ENCODE measurements at places on chromosomes 4 and X.
A peak's percentile ranks its signal among the peaks of the same experiment; 100 is the strongest.

GRCh38 chrX:119676949-119677653, 15.9 kb downstream of the SEPTIN6 start:
- no peak for DNase-seq

GRCh38 chrX:27997622-27998021, 16.4 kb upstream of the DCAF8L1 start:
- no peak for DNase-seq

- DNase-seq = no peak
These were observed 51.0 kb upstream of the ENPP6 start for GRCh38 chr4:184268584-184269160.

GRCh38 chr4:81445196-81445595, 26.5 kb downstream of the RASGEF1B start:
- no peak for DNase-seq

DNA sequence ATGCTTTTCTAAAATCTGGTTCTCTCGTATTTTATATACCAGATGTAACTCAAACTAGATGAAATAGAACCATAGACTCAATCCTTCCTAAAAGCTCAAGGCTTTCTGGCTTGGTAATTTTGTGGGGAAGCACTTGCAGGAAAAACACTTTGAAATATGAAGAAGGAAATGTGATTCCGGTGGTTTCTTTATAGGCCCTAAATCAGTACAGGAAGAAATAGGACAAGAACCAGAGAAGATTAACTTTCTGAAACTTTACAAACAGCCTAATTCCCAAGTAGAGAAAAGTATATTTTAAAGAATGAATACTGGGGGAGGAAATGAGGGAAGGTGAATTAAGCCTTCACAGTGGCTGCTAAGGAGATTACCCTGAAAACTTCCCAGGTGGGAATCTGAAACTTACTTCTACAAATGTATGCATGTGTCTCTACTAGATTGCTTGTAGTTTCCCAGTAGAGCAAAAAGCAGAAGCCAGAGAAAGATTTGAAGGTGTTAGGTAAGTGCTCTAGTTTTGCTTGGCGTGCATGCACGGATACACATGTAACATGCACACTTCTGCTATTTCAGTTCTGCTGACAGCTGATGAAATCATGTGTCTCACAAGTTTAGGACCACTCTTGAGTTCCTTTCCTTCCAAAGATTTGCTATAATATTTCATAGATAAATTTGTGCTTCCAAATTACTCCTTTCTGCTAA, 92.1 kb downstream of the AFF1 start:
- no peak for DNase-seq

DNA sequence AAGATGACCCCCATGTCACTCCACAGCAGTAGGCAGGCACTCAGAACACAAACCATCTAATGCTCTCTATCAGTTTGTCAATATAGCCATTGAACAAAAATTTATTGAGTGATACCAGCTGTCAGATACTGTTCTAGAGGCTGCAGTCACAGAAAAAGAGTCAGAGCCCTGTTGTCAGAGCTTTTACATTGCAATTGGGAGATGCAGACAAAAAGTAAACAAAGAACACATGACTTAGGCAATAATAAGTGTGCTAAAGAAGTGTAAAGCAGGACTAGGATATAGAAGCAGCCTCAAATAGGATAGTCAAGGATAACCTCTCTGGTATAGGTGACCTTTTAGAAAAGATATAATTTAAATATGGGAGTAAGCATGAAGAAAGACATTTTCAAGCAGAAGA, 8.9 kb downstream of the HTN1 start:
- no peak for DNase-seq

DNA sequence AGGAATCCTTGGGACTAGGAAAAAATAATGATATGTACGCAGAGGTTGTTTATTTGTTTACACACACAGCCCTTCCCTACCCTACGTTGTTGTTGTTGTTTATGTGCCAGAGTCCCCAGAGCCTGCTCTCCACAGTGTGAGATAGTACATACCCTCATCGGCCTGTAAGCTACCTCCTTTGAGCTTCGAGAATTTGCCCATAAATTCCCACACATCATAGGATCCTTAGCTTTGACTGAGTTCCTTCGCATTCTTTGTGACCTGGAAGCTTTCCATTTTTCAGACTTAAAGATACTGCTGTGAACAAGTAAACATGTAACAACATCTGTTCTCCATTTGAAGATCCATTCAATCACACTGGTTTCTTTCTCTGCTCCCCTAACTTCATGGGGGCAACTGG, 114.5 kb downstream of the IRF2 start:
- DNase-seq = no peak

DNA sequence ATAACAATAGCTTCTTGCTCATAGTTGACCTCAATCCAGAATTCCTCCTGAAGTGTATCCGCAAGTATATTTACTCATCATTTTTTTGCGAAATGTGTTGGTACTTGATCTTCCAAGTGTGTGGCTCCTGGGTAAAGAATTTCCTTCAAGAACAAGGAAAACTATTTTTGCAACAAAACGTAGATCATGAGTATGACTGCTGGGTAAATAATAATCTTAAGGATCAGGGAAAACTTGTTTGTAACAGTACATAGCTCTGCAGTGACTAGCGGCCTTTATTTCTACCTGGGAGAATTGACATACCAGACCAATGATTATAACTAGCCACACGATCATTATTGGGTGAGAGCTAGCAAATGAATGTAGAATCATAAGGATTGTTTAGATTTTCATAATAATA, 1311.7 kb downstream of the ARAP2 start:
- no peak for DNase-seq

DNA sequence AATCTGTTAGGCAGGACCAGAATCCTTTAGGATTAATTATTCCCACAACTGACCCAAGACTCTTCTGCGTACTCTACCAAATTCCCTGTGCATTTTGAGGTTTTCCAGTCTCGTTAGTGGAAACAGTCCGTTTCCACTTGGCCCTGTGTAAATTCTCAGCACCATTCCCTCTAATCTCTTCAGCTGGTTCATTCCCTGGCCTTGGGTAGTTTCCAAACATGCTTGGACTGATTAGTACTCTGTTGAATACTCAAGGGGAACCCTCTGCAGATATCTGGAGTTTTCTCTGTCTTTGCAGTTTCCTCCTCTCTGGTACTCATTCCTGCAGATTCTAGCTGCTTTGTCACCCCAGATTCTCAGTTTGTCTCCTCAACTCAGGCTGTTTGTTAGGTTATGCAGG, 80.4 kb downstream of the ZFX start:
- DNase-seq = no peak

DNA sequence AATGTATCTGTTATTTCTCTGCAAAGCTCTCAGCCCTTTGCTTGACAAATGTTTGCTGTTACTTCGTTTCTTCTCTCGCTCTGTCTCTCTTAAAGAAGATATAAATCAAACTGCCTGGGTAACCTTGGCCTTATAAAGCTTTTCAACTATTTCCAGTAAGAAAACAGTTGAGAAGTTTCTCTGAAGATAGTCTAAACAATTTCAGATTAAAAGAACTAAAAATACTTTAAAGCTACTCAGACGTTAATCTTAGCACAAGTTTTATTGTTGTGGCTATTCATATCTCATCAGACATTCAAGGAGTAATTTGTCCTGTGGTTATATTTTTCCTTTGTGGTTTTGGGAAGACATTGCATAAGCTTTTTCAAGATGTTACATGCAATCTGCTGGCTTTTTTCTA, 22.6 kb downstream of the HOPX start:
- DNase-seq = no peak

GRCh38 chr4:44256414-44256813, 192.2 kb downstream of the KCTD8 start:
- DNase-seq = no peak

GRCh38 chrX:151458824-151459223, 61.8 kb downstream of the VMA21 start:
- DNase-seq = no peak

- DNase-seq = no peak
These were observed 21.9 kb downstream of the RASL11B start for GRCh38 chr4:52883707-52884669.

- no peak for DNase-seq
These were observed 645.1 kb upstream of the PRKX start for GRCh38 chrX:4358577-4358976.

- DNase-seq = no peak
These were observed 34.1 kb upstream of the GUCY1B1 start for GRCh38 chr4:155724731-155725130.

GRCh38 chr4:14299166-14299565, 671.6 kb upstream of the BOD1L1 start:
- no peak for DNase-seq

GRCh38 chr4:104907074-104907649, 239.5 kb upstream of the TET2 start:
- no peak for DNase-seq

GRCh38 chr4:172819353-172819752, 349.3 kb upstream of the GALNT7 start:
- DNase-seq = no peak

DNA sequence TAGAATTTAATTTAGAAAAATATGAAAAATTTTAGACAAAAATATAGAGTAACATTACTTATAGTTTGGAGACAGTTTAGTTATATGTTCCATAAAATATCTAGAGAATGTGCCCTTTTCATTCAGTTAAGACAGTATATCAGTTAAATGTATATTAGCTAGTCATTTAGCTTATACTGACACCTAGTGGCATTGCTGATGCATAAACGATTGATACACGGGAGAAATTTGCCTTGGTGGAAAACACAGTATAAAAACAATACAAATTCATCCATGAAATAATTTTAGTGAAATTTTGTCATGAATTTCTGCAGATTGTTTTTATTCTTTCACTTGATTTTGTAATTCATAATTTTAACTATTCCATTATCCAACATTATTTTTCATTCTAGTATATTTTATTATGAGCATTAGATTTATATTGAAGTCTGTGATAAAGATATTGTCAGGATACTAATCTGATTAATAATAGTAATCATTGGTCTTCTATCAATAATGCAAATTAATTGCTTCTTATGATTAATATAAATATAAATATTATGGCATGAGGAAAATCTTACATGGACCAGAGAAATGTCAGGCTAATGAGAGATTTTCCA, 219.0 kb downstream of the TLL1 start:
- no peak for DNase-seq

GRCh38 chr4:145709843-145710242, 29.9 kb downstream of the C4orf51 start:
- DNase-seq = no peak

DNA sequence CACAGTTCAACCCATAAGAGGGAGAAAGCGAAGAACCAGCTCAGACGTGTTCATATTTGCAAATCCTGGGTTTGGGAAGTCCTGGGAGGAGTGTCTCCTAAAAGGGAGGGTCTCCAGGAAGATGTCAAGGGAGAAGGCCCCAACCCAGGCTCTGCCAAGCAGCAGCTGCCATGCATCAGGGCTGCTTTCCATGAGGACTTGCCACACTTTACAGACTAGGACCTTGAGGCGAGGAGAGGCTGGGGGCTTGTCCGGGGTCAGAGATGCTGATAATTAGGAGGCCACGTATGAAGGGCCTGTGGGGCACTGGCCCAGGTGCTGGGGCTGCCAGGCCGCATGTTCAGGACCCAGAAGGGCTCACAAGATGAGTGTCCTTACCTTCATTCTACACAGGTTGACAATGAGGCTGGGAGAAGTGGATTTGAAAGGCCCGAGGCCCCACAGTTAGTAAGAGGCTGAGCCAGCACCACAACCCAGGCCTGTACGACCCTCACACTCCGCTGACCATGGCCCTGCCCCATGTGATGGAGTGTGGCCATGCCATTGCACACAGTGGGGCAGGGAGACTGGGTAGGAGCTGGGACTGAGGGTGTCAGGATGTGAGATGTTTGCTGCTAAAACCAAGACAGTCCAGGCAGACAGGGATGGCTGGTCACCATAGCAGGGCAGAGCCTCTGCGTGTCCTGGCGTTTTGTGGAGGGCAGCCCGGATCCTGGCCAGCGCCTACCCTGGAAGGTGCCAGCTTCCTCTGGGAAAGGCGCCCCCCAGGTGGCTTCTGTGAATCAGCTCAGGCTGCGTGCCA, 94.8 kb downstream of the PSAPL1 start:
- DNase-seq = no peak

DNA sequence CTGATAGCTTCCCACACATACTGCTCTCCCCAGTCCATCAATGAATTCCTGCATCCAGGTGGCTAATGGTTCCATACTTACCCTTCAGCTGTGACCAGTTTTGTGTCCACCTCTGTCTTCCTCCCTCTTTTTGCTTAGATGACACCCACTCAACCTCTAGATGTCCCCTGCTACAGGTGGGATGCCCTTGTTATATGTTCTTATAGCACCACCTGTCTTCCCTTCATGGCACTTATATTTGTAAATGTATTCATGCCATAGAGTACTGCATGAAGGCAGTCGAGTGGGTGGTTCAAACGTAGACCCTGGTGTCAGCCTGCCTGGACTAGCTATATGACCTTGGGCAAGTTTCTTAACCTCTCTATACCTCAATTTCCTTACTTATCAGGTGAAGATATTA, 6.5 kb upstream of the USP46 start:
- no peak for DNase-seq

DNA sequence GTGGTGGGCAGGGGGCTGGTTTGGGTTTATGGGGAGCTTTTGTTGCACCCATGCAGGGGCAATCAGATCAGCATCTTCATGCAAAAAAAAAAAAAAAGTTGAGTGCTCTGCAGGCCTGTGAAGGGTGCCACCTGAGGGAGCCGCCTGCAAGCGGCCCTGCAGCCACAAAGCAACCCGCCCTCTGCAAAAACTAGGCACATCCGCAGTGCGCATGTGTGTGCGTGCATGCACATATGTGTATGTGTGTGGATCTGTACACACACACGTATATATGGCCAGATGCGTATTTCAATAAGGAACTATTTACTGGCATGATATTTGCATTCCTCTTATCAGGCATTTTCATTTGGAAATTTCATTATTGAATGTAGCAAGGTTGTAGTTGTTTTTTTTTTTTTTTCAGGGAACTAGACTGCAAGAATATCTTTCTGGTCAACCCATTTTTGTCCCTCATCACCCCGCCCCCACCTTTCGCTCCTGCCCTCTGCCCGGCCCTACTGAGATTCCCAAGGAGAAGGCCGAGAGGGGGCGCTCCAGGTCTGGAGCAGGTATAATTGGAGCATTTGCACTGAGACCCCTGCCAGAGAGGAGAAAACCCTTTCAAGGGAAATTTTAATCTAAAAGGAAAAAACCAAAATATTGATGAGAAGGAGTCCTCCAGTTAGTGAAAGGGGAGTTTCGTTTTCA, 18.1 kb downstream of the CCNQ start:
- no peak for DNase-seq

GRCh38 chr4:156718226-156718625, 253.4 kb downstream of the PDGFC start:
- DNase-seq = no peak

GRCh38 chr4:80713409-80713808, 317.1 kb upstream of the BMP3 start:
- no peak for DNase-seq

DNA sequence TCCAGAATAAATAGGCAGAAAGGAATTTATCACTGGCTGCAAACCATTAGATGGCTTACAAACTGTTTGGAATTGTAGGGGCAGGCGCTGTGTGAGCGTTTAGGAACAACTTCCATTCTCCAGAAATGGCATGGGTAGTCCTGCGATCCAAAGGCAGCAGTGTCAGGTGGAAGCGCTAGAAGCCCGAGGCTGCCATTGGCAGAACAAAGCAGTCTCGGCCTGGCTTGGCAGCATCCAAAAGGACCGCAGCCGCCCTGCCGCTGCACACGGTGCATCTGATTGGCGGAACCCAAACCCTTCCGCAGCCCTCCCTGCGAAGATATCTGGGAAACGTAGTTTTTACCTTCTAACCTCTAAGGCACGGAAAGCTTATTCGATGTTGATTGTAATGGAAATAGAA, 23.6 kb upstream of the YTHDC1 start:
- DNase-seq = peak; percentile 68
